ENCODE measurements at places on chromosomes 11 and 22.

DNA sequence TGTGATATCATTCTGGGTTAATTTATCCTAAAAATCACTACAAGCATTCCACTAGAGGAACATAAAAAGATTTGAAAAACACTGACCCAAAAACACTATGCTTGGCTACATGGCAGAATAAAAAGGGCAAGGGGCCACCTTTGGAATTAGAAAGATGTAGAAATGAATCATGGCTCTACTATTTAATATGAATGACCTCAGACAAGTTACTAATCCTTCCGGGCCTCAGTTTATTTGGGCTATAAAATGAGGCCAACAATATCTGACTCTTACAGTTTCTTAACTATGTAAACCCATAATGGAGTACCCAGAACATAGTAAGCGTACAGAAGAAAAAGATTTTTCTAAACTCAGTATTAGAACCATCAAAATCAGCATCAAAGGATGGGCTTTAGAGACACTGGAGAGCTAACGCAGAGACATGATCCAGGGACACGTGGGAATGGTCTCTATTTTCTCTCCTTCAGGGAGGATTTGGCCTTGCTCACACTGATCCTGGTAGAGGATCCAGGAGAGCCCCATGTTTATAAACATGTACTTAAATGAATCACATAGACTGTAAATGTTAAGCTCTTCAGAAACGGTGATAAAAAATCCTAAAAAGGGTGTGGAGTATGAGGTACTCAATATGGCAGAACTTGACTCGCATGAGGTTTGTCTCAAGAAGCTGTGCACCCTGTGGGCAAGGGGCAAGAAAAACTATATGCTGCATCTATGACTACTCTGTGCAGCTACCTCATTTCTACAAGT, 288.4 kb upstream of the PITPNB start:
- peak; percentile 12 for DNase-seq

DNA sequence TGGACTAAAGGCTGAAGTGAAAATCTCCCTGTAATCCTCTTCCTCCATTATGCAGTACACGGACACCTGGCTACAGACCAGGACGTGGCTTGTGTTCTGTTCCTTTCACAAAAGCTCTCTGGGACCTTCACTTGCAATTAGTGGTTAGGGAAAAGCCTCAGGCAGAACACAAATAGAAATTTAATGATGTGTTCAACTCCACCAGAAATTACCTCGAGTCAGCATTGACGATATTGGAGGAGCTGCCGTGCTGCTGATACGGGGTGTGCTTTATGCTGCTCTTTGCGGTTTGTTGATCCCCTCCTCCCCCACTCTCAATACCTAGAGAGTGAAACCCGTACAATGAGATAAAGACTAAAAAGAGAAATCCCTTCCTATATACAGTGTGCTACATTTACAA, 48.9 kb downstream of the POLD3 start:
- DNase-seq: no peak

- DNase-seq: peak; percentile 67
Measured at GRCh38 chr11:32087597-32087996, 3.3 kb upstream of the RCN1 start.

DNA sequence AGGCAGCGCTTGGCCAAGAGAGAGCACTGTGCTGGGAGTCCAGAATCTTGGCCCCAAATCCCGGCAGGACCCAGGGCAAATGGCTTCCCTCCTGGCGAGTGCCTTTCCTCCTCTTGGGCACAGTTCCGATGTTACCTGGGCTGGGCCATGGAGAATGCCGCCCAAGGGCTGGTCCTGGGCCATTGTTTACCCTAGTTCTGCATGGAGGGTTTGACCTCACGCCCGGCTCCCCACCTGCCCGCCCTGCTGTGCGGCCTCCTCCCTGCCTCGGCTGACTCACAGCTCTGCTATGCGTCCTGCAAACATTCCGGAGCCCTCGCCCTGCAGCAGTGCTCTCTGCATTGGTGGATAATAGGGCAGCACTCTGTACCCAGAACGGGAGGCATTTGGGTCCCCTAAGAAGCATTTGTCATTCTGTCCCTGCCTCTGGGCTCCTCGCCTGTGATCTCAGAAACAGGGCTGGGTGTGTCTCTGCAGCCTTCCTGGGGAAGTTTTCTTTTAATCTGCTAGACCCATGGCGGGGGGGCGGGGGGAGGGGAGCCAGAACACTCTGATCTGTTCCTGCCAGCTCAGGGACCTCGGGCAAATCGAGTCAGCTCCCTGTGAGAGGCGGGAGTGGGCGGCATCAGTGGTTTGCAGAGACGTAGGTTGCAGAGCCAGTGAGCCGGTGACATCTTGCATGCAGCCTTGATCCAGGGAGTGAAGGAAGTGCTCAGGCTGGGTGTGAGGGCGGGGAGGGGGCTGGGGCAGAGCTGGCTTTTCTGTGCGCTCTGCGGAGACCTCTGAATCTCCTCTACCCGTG, 32.9 kb upstream of the SMIM38 start:
- peak; percentile 93 for DNase-seq

DNA sequence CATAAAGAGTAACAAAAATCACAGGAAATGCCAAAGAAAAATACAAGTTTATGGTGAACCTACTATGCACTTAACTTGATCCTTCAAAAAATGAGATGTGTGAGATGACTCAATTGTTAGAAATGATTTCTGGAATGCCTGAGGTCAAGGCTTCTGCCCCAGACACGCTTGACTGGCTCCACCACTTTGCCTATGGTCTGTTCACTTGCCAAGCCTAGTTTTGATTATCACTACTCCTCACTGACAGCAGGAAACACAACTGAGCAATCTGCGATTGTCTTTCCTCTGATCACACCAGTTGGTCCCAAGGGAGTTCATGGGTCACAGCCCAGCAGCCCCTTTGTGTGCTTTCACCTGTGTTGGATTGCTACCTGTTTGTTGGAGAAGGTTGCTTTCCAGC, 20.6 kb upstream of the PRDM10 start:
- DNase-seq: peak; percentile 83

- DNase-seq: no peak
Measured at GRCh38 chr22:18905540-18906409, at the start of gene DGCR6. TSS of gene DGCR6 (plus strand) at chr22:18906320. CDS start at chr22:18906375, 55 bp downstream.

DNA sequence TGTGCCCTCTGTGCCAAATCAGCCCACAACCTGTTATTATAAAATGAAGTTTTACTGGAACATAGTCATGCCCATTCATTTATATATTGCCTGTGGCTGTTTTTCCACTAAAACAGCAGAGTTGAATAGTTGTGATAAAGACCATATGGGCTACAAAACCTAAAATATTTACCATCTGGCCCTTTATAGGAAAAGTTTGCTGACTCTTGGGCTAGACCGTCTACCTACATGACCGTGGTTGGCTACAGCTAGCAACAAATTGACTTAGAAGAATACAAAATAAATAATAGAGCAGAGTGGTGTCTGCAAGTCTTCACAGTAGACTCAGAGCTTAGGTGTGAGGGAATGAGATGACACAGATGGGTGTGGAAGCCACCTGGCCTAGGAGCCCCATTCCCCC, 11.2 kb upstream of the IL18BP start:
- no peak for DNase-seq

- peak; percentile 48 for DNase-seq
Measured at GRCh38 chr11:68956142-68956541, 24.6 kb downstream of the MRGPRD start.

Data from AG08396 (cell line).